ENCODE measurements at places on chromosomes 7 and 10. TPM values are rescaled to one million over a fixed set of nuclear protein-coding genes. Genes with fewer than 3 reads are reported as not detected.

DNA sequence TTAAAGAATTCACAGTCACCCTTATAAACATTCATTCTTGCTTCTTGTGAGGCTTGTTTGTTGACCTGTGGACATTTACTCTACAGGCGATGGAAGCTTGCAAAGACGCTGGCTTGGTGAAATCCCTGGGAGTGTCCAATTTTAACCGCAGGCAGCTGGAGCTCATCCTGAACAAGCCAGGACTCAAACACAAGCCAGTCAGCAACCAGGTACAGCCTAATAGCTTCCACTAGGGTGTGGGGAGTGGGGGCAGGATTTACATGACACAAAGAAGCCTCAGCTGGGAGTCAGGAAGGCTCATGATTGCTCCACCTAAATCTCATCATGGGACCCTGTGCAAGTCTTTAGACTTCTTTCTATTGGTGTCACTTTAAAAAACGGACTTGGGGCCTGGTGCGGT is 29.0 kb downstream of the AKR1D1 start:
- DNase-seq = no peak

GRCh38 chr10:29535012-29535777 is 99.6 kb downstream of the SVIL start:
- DNase-seq = peak; percentile 73

DNA sequence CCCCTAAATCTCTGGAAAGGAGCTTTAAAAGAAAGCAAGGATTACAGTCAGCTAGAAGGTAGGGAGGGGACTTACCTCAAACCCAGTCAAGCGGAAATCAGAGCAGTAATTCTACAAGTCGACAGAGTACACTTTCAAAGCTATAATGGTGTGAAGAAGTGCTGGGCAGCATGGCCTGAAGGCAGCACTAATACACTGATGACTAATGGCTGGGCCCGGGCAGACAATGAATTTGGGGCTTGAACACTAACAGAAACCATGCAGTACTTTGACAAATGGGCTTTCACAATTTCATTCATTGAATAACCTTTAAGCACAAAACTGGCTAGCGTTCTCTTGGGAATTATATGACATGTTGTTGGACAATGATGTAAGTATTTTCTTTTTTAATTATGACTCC is 4.7 kb downstream of the GLI3 start:
- peak; percentile 36 for DNase-seq

- no peak for DNase-seq
Observed at GRCh38 chr10:89523274-89523673, 12.1 kb downstream of the SLC16A12 start.

The ASZ1 gene
- total RNA-seq = not detected

The BAMBI gene
- 0.80 TPM for total RNA-seq

Measured in LHCN-M2 (cell line).